ENCODE measurements at places on chromosomes 4 and X.

DNA sequence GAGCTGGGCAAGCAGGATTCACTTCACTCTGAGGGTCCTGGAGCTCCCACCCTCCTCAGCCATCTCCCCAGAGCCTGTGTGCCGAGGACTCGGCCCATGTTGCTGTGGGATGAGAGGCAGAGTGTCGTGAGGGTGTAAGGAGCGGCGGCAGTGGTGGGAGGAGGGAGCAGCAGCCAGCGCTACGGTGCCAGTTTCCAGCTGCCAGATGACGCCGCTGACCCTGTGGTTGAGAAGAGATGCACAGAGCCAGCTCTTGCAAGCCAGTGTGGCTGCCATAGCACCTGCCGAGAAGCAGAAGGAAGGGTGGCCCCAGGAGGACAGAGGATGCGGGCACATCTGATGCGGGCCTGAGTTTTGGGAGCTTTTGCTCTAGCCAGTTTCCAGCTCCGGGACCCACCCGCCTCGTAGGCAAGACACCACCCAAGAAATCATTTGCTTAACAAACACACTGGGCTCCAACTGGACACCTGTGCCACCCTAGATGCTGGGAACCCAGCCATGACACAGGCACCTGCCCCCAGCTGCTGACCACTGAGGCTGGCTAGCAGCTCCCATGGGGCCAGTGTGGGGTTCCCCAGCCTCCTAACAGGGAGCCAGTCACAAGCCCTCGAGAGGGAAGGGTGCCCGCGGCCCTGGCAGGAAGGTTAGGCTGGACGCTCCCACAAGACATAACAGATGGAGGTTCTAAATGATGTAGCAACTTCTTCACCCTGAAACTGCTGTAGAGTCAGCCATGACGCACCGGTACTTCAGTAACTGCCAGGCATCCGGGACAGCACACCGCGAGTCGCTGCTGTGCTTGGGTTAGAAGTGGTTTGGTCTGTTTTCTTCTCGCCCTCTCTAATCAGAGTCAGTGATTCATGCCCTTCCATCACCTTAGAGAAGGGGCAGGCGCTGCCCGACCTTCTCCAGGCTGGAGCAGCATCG, 8.9 kb downstream of the MSANTD1 start:
- no peak for DNase-seq

GRCh38 chrX:104679175-104679574, 113.2 kb downstream of the IL1RAPL2 start:
- no peak for DNase-seq

GRCh38 chr4:48090621-48091020, 43.4 kb downstream of the TXK start:
- no peak for DNase-seq

DNA sequence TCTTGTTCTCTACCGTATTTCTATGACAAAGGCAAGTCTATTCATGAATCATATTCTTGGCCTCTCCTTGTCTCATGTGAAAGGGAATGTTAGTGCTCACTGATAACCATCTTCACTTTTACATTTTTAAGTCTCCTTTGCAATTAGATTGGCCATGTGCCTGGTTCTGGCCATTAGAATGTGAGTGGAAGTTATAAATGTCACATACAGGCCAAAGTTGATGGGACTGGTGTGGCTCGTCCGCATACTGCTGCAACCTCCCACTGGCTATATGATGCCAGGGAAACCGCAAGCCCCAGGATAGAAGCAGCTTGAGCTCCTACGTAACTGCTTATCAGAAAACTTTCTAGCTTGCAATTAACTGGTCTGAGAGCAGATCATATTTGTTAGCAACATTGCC, 86.1 kb downstream of the MAGEC1 start:
- DNase-seq: no peak

DNA sequence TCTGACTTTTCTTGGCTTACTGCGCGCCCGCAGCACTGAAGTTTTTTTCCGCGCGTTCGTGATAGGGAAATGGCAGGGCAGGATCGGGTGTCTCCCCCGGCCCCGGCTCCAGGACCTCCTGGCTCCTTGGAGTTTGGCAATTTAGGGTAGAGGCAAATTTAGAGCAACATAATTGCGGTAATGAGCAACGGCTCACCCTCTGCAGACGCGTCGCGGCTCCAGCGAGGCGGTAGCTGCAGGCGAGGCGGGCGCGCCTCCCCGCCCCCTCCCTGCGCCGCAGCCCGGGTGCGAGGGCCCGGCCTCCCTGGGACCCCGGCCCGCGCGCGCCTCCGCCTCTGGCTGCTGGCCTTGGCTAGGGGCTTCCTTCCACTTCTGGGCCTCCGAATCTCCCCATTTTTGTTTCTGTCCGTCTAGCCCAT, 6.2 kb downstream of the MSX1 start:
- no peak for DNase-seq

- no peak for DNase-seq
These were observed 6.4 kb upstream of the PTTG2 start for GRCh38 chr4:37953620-37954293.

GRCh38 chrX:77622233-77622632, 163.8 kb downstream of the ATRX start:
- DNase-seq: no peak

DNA sequence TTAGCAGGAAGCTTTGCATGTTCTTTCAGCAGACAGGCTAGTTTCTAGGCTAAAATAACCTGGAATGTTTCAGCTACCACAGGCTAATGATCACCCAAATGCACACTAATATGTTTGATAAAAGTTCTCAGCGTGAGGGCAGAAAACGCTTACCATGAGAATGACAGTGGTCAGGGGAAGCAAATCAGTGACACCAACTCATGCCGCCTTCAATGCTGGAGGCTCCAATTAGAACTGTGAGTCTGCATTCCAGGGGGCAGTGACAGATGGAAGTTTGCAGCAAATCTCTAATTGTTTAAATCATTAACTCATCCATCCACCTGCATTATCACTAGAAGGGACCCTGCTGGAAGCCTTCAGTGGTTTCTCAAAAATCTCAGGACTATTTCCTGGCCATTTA, 43.2 kb downstream of the ANOS1 start:
- no peak for DNase-seq

DNA sequence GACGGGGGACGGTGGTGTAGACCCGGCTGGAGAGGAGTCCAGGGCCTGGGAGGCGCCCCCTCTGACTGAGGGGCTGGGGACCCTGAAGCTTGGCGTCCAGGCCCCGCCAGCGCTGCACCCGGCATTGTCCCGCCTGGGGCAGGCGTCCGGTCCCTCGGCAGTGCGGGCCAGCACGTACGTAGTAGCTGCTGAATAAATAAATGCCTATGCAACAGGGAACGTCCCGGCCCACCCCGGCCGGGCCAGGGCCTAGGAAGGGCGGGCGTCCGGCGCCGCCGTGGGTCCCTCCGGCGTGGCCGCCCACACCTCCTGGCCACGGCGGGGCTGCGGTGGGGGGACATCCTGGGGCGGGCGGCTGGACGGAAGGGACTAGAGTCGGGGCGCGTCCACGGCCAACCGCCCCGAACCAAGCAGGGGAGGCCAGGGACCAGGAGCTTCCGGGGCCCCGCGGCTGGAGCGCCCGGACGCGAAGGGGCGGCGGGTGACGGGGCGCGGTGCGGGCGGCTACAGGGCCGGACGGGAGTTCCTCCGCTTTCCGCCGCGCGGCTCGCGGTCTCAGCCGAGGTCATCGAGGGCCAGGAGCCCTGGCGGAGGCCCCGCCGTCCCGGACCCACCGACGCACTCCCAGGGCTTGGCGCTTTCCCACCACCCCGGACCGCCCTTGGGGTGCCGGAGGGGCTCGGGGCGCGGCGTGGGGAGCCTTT, 886 bp upstream of the WWC2 start:
- DNase-seq: no peak

GRCh38 chr4:6948134-6948460, 38.5 kb downstream of the TBC1D14 start:
- no peak for DNase-seq

GRCh38 chr4:28250646-28251045, 1390.0 kb downstream of the STIM2 start:
- no peak for DNase-seq

GRCh38 chrX:122188751-122189150, 995.3 kb upstream of the GRIA3 start:
- DNase-seq: no peak

GRCh38 chrX:75156531-75156945, 455 bp upstream of the ABCB7 start:
- no peak for DNase-seq

GRCh38 chr4:766152-766515, 59.8 kb downstream of the CPLX1 start:
- DNase-seq: no peak

GRCh38 chr4:152957437-152958171, 21.5 kb downstream of the FHDC1 start:
- DNase-seq: no peak

GRCh38 chr4:34010751-34011519, 2233.4 kb downstream of the ARAP2 start:
- no peak for DNase-seq

- DNase-seq: no peak
These were observed 66.9 kb downstream of the PTPN13 start for GRCh38 chr4:86661006-86661405.

DNA sequence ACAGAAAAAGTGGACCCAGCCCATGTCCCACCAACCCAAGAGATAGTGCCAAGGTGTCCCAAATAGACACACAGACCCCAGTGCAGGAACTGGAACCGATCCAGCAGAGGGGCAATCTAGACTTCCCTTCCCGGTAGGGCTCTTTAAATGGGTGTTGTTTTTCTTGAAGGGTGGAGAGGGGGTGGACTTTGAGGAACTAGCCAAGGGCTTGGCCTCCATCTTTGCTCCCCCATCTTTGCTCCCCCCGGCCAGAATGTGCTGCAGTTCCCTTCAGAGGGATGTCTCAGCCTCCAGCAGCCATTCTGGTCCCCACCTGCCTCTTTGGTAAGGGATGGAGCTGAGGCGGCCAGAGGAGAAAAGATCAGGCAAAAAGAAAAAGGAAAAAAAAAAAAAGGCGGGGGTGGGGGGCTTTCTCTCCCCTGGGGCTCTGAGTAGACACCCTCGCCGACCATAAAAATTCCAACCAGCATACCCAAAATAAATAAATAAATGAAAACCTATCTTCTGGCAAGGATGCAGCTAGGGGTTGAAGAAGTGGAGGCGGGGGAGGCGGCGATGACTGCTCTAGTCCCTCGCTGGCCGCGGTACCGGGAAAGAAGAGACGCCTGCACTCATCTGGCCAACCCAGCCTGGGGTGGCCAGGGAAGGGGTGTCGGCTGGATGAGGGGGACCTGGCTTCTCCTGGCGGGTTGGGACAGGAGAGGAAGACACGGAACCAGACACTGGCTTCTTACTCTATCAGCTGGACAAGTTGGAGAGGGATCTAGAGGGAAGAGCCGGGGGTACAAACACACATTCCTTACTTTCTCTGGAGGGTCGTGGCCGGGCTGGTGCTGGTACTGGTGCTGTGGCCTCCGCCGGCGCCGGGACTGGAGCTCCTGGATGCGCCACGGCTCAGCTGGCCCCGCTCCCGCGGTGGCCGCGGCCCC, 38.5 kb upstream of the IQSEC2 start:
- no peak for DNase-seq

- no peak for DNase-seq
These were observed 7.1 kb upstream of the TBC1D14 start for GRCh38 chr4:6902318-6903042.

GRCh38 chrX:58025979-58026378, 115.7 kb upstream of the ZXDA start:
- DNase-seq: no peak

GRCh38 chr4:6851962-6852361, 57.7 kb upstream of the TBC1D14 start:
- DNase-seq: no peak

- no peak for DNase-seq
These were observed 154.1 kb upstream of the PPP3CA start for GRCh38 chr4:101501421-101501820.

DNA sequence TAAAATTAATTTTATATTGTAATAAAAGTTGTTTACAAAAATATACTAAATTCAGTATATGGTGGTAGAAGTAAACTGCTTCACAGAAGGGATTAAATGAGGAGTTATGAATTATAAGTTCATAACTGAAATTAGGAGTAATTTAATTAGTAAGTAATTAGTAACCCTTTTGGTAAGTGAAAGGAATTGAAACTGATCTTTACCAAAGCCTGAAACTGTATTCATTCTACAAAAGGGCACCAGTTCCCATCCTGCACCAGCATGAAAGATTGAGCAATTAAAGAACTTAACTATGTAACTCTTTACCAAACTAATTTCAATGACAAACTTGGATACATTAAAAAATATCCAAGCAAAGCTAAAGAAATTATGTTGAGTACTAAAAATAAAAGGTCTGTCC, 8.2 kb downstream of the MED14 start:
- no peak for DNase-seq

- DNase-seq: no peak
These were observed 264.3 kb downstream of the TECRL start for GRCh38 chr4:64144994-64145393.

DNA sequence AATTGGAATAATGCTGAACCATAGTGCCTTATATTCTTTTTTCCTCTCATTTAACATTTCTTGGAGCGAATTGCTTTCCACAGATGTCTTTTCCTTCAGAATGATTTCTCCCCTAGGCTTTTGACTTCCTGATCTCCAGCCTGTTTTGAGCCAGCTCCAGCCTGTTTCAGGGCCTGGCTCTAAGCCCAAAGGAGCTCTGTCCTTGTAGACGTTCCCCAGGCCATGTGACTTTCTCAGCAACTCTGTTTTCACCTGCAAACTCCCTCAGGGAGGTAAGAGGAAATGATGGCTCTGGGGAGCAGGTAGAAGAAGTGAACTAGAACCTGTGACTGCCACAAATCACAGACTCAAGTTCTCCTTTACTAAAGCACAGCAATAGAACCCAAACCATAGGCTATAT, 89.1 kb downstream of the AKAP4 start:
- no peak for DNase-seq

GRCh38 chr4:53511014-53511413, 80.3 kb downstream of the LNX1 start:
- no peak for DNase-seq

- no peak for DNase-seq
These were observed 277.7 kb downstream of the TMA16 start for GRCh38 chr4:163772238-163772637.

DNA sequence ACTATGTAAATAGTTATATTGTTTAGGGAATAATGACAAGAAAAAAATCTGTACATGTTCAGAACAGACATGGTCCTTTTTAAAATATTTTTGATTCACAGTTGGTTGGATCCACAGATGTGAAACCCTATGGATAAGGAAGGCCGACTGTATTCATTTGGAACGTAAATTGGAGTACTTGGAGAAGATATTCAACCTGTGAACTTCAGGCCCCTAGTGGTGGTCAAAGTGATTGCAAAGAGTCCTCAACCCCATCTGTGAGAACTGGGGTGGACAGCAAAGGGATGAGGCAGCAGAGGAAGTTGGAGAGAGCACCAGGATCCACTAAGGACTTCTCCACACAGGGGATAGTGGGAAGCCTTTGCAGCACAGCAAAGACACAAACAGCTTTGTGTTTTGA, 6.2 kb upstream of the CXCL13 start:
- no peak for DNase-seq

GRCh38 chrX:70289168-70289792, 447 bp downstream of the PDZD11 start:
- no peak for DNase-seq

Measured in esophagus squamous epithelium (tissue), 5 donors.